ENCODE measurements at places on chromosomes 13 and 19. TPM values are rescaled to one million over a fixed set of nuclear protein-coding genes. Genes with fewer than 3 reads are reported as not detected.

GRCh38 chr19:2532252-2533071 lies 56.5 kb downstream of the GADD45B start:
- H3K4me3 ChIP-seq: no peak overlapping the region
- peaks cover 7% of the 10 kb centered on the region for H3K27me3 ChIP-seq
- no peak for DNase-seq
- H3K27ac ChIP-seq: no peak overlapping the region
- H3K36me3 ChIP-seq: no peaks in the 10 kb centered on the region

DNA sequence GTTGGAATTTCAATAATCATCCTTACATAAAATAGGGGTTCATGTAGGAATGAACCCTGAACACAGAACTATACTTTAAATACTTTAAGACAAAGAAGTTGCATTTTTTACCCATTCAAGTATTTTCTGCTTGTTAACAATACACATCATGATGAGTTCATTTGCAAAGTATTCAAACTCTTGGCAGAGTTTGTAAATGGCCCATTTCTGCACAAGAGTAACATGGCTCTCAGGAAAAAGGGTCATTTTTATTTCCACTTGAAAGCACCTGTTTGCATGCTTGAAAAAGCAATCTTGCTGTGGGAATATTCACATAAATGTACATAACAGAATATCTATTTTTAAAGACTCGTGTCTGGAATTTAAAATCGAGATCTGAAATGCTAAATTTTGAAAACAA lies 18.1 kb downstream of the ESD start:
- H3K4me3 ChIP-seq: no peak overlapping the region
- peaks cover 52% of the 10 kb centered on the region for H3K36me3 ChIP-seq
- H3K4me1 ChIP-seq: no peaks in the 10 kb centered on the region

- peaks cover 9% of the 10 kb centered on the region for H3K27me3 ChIP-seq
- H3K4me3 ChIP-seq: no peak overlapping the region
- no peak for DNase-seq
- no peaks in the 10 kb centered on the region for H3K36me3 ChIP-seq
- no peaks in the 10 kb centered on the region for H3K4me1 ChIP-seq
These were observed 124.2 kb upstream of the SERP2 start for GRCh38 chr13:44249431-44249836.

- no peaks in the 10 kb centered on the region for H3K36me3 ChIP-seq
- DNase-seq: peak; percentile 61
- H3K4me1 ChIP-seq: peaks cover 14% of the 10 kb centered on the region
These were observed 13.3 kb upstream of the MISP start for GRCh38 chr19:737591-738093.

- H3K36me3 ChIP-seq: no peaks in the 10 kb centered on the region
- no peaks in the 10 kb centered on the region for H3K27me3 ChIP-seq
- H3K4me1 ChIP-seq: no peaks in the 10 kb centered on the region
- no peak for DNase-seq
- H3K4me3 ChIP-seq: no peak overlapping the region
- H3K27ac ChIP-seq: no peak overlapping the region
These were observed 44.7 kb downstream of the COL4A2 start for GRCh38 chr13:110351636-110352420.

DNA sequence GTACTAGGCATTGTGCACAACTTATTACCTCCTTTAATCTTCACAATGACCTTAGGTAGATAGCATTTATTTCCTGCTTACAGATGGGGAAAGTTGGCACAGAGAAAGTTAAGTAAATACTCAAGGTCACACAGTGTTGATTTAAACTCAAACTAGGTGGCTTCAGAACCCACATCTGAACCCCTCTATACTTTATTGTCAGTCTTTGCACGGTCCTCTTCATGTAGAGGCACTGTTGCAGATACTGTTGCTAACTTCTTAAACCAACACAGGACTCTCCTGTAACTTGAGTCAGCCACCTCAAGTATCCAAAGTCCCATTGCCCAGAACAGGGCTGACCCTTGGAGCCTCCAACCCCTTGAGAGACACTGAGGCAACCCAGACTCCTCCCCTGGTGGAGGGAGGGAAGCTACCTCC lies 48.8 kb downstream of the FRY start:
- H3K4me3 ChIP-seq: no peak overlapping the region
- H3K36me3 ChIP-seq: peaks cover 2% of the 10 kb centered on the region
- no peak overlapping the region for H3K27ac ChIP-seq
- no peak for DNase-seq
- no peaks in the 10 kb centered on the region for H3K4me1 ChIP-seq

- H3K4me1 ChIP-seq: no peaks in the 10 kb centered on the region
- no peak overlapping the region for H3K4me3 ChIP-seq
- no peaks in the 10 kb centered on the region for H3K36me3 ChIP-seq
- DNase-seq: no peak
- no peak overlapping the region for H3K27ac ChIP-seq
These were observed 29.7 kb upstream of the FXYD3 start for GRCh38 chr19:35085947-35086346.

DNA sequence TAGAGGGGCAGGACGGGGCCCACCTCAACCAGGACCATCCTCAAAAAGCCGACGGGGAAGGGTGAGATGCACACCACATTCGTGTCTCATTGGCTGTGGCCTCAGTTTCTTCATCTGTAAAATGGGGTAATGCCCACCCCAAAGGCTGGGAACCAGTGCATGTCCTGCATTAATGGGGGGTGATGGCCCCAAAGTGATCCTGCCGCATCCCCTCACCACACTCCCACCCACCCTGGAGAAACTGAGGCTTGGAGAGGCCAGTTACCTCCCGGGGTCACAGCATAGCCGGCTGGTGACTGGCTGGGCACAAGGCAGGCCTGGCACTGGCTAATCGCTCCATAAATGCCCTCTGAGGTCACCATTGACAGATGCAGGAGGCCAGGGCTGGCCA lies 640 bp upstream of the MIDN start:
- no peaks in the 10 kb centered on the region for H3K27me3 ChIP-seq
- H3K27ac ChIP-seq: peak overlapping the region; percentile 54
- no peak for DNase-seq
- no peak overlapping the region for H3K4me3 ChIP-seq

DNA sequence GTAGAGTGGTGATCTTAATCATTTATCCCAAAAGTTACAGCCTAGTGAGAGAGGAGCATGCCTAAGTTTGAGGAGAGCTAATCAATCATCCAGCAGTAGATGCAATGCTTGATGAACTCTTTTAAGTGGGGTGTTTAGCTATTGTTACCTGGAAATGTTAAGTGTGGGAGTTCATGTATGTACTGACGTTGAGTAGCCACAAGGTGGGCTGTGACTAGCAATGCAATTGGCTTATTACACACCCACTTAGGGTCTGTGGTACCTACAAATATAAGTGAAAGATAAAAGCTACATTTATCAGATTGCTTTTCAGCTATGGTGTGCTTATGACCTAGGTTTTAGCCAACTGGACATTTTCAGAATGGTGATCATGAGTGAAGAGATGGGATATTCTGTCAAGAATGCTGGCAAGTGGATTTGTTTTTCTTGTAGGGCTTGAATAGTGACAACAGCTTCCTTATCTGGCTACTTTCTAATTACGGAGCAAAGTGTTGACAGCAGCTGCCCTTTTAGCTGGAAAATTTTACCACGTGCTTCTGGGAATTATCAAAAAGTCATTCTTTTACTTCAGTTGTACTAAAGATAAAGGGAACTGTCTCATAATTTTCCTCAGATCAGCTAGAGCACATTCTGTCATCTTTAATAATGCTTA lies 170.6 kb downstream of the POSTN start:
- no peak overlapping the region for H3K4me3 ChIP-seq
- no peaks in the 10 kb centered on the region for H3K4me1 ChIP-seq
- no peak overlapping the region for H3K27ac ChIP-seq
- DNase-seq: no peak
- H3K36me3 ChIP-seq: no peaks in the 10 kb centered on the region

GRCh38 chr19:40594255-40594654 lies 6.9 kb upstream of the LTBP4 start:
- no peak overlapping the region for H3K27ac ChIP-seq
- H3K36me3 ChIP-seq: peaks cover 3% of the 10 kb centered on the region
- H3K4me3 ChIP-seq: no peak overlapping the region
- no peak for DNase-seq

GRCh38 chr19:34173193-34173956 lies 1.1 kb downstream of the LSM14A start:
- H3K27me3 ChIP-seq: no peaks in the 10 kb centered on the region
- H3K27ac ChIP-seq: peak overlapping the region; percentile 98
- peak; percentile 33 for DNase-seq
- H3K4me1 ChIP-seq: peaks cover 51% of the 10 kb centered on the region
- peaks cover 27% of the 10 kb centered on the region for H3K36me3 ChIP-seq

DNA sequence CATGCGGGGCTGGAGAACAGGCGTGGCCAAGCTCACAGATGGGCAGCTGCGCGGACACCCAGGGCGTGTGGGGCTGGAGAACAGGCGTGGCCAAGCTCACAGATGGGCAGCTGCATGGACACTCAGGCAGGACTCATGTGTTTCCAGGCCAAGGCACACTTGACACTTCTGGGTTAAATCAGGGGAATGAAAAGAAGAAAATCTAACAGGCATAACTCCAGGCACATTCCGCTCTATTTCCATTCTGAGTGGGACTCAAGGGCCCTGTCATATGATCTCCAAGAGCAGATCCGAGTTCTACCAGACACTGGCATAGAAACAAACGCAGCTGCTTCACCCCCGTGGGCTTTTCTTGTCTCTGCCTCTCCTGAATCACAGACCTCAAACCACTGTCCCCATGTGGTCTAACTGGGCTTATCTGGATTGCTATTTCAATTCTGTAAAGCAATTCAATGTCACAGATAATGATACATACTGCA lies 17.4 kb upstream of the C13orf46 start:
- H3K27me3 ChIP-seq: no peaks in the 10 kb centered on the region
- H3K36me3 ChIP-seq: peaks cover 55% of the 10 kb centered on the region
- no peak for DNase-seq
- peaks cover 9% of the 10 kb centered on the region for H3K4me1 ChIP-seq
- no peak overlapping the region for H3K27ac ChIP-seq

- DNase-seq: peak; percentile 40
- no peak overlapping the region for H3K27ac ChIP-seq
- H3K4me3 ChIP-seq: no peak overlapping the region
- peaks cover 41% of the 10 kb centered on the region for H3K27me3 ChIP-seq
These were observed 8.3 kb upstream of the CDC42EP5 start for GRCh38 chr19:54481326-54481930.

- no peaks in the 10 kb centered on the region for H3K4me1 ChIP-seq
- DNase-seq: no peak
- no peaks in the 10 kb centered on the region for H3K36me3 ChIP-seq
- H3K27me3 ChIP-seq: peaks cover 5% of the 10 kb centered on the region
These were observed 69.7 kb upstream of the SIAH3 start for GRCh38 chr13:45921162-45921736.

GRCh38 chr13:36192166-36192565 lies 22.2 kb downstream of the SOHLH2 start:
- H3K36me3 ChIP-seq: no peaks in the 10 kb centered on the region
- H3K4me3 ChIP-seq: no peak overlapping the region

- no peak overlapping the region for H3K4me3 ChIP-seq
- DNase-seq: no peak
- H3K27ac ChIP-seq: no peak overlapping the region
- no peaks in the 10 kb centered on the region for H3K4me1 ChIP-seq
- H3K27me3 ChIP-seq: no peaks in the 10 kb centered on the region
- no peaks in the 10 kb centered on the region for H3K36me3 ChIP-seq
These were observed 504.8 kb downstream of the SLITRK1 start for GRCh38 chr13:83377491-83377890.

GRCh38 chr19:15159251-15159650 lies 41.5 kb downstream of the NOTCH3 start:
- no peaks in the 10 kb centered on the region for H3K36me3 ChIP-seq
- no peaks in the 10 kb centered on the region for H3K4me1 ChIP-seq
- H3K27me3 ChIP-seq: peaks cover 3% of the 10 kb centered on the region
- no peak overlapping the region for H3K27ac ChIP-seq
- H3K4me3 ChIP-seq: no peak overlapping the region

DNA sequence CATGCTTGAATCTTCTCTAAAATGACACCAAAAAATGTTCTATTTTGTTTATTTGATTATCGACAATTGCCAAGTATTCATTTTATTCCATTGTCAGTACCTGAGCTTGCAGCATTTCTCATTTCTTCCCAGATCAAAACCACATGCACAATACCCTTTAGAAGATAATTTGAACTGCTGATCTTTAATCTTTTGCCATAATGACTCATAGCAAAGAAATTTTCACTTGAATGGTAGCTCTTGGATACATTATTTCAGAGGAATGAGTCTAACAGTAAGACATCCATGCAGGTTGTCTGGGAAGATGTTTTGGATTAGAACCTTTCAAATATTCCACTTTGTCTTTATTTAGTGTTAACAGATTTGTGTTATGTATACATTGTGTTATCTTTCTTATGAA lies 42.0 kb upstream of the RXFP2 start:
- H3K27me3 ChIP-seq: peaks cover 7% of the 10 kb centered on the region
- no peak for DNase-seq
- no peaks in the 10 kb centered on the region for H3K4me1 ChIP-seq
- H3K4me3 ChIP-seq: no peak overlapping the region
- H3K27ac ChIP-seq: no peak overlapping the region

- peaks cover 42% of the 10 kb centered on the region for H3K4me1 ChIP-seq
- H3K27ac ChIP-seq: peak overlapping the region; percentile 98
- H3K36me3 ChIP-seq: peaks cover 44% of the 10 kb centered on the region
- H3K27me3 ChIP-seq: peaks cover 2% of the 10 kb centered on the region
- peak overlapping the region; percentile 93 for H3K4me3 ChIP-seq
- peak; percentile 86 for DNase-seq
These were observed 1.8 kb downstream of the HMGB1 start for GRCh38 chr13:30463787-30464495.

GRCh38 chr13:46717856-46718255 lies 79.1 kb downstream of the ESD start:
- DNase-seq: no peak
- H3K27me3 ChIP-seq: no peaks in the 10 kb centered on the region
- peaks cover 4% of the 10 kb centered on the region for H3K36me3 ChIP-seq
- H3K4me1 ChIP-seq: no peaks in the 10 kb centered on the region
- H3K27ac ChIP-seq: no peak overlapping the region
- no peak overlapping the region for H3K4me3 ChIP-seq

Gene ZNF221
- 1.5 TPM for total RNA-seq

Gene TMEM238
- 19.3 TPM for total RNA-seq

Gene IRF3
- 174 TPM for total RNA-seq

Gene ZNF723
- total RNA-seq: not detected

Gene BRME1
- 3.8 TPM for total RNA-seq

Gene CDC42EP5
- not detected for total RNA-seq

Gene SERTAD1
- 10.7 TPM for total RNA-seq

Data from activated CD4-positive, alpha-beta memory T cell treated with anti-CD3 and anti-CD28 coated beads, Interleukin-2, amount 10 ng/mL, durations not matched to agents 7 days and 5 days (primary cell).